ENCODE measurements at places on chromosomes 5 and 9.
A peak's percentile ranks its signal among the peaks of the same experiment; 100 is the strongest.

DNA sequence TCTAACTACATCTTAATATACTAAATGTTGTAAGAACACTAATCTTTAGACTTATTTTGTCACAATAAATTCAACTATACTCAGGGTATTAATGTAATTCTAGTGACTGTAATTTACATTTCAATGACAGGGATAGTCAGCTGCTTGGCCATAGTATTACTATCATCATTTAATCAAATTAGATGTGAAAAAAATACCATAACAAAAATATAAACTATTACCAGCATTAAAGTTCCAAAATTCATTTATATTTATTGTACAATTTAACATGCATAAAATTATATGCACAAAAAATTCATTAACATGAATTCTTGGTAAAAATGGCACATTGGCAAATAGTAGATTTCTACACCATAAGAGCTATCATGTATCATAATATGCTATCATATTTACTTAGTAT, 28.9 kb downstream of the FNIP1 start:
- DNase-seq = no peak

DNA sequence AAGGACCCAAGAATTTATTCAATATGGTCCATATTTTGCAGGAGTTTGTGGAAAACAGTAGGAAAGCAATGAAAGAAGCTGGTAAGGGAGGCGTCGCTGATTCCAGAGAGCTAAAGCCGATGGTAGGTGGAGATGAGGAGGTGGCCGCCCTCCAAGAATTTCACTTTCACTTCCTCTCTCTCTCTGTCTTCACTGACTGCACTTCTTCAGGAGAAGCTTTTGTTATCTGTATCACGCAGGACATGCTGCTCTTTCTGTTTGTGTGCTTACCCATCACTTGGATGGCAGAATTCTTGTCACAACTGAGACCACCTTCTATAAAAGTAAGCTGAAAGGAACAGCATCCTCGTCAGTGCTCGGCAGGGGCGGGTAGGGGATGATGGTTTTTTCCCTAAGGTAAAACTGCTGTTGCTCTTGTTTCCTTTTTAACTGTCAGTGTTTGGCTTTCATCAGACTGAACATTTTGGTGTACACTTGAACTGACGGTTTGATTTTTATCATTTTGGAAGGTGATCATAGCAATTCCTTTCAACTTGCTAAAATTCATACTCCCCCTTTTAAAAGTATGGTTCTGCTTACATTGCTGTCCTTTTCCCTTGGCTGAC, 62.4 kb upstream of the FSD1L start:
- no peak for DNase-seq

DNA sequence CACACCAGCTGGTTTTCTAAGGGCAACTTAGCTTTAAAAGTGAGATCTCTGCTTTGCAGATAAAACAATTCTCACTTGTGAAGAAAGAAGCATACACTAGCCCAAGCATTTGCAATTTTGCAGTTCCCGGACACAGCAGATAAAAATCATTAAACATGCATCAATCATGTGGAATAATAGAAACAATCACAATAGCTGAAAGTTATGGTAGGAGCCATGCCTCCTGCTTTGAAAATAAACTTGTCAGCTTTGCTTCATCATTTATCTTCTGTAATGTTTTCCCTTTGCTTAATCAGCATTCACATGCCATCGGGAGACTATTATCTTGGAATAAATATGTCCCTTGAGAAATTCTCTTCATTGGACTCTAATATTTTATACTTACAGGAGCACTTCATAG, 60.3 kb upstream of the DAB2 start:
- no peak for DNase-seq

- peak; percentile 75 for DNase-seq
These were observed 1.7 kb downstream of the FYB1 start for GRCh38 chr5:39217365-39218281.

- no peak for DNase-seq
These were observed 5.4 kb downstream of the NFIL3 start for GRCh38 chr9:91418215-91418610.

DNA sequence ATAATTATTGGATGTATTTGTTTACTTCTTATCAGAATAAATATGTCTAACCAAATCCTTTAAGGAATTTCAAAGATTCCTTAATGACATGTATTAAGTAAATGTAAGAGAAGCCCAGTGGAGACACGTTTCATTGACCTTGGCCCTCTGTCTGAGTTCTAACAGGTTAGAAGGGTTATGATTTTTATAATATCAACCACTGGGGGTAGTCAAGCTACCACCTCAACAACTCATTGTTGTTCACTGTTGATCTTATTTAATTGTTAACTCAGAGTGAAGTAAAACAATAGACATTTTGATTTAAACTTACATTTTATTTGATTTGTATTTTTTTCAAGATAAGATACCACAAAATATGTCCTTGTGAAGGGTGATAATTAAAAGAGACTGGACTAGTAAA, 499.2 kb upstream of the COX7C start:
- DNase-seq = peak; percentile 11

GRCh38 chr5:157961176-157961575, 102.2 kb upstream of the CLINT1 start:
- DNase-seq = no peak

DNA sequence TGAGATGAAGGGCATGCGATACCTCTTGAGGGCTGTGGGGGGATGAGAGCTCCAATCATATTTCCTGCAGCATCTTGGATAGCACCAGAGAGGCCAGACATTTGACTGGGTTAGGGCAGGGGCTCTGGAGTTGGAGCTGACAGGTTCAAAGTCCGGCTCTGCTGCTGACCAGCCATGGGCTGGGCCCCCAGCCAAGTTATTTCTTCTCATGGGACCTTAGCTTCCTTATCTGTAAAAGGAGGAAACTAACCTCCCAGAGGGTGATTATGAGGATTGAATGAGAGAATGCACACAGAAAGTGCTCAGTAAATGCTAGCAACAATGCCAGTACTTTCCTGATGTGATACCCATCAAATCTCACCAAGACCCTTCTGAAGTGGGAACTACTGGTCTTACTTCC, 65.2 kb upstream of the SLC25A51 start:
- no peak for DNase-seq

- DNase-seq = no peak
These were observed 181.6 kb downstream of the AP3B1 start for GRCh38 chr5:78112931-78113330.

DNA sequence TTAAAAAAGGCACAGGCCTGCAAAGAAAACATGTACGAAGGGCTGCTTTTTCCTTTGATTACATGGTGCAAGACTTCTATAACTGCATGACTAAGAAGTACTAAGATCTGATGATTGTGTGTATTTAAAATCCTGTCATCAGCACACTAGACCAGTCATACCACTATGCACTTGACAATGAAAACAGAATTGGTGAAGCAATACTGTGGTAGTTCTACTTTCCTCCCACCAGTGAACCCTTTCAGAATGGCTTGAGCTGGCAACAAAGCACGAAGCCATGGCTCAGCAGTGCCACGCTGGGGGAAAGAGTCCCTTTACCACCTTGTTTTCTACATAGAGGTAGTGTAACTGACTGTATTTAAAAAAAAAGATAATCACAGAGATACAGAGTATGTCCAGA, 49.0 kb upstream of the POU5F2 start:
- DNase-seq = no peak

GRCh38 chr9:72917892-72918509, 34.9 kb downstream of the ALDH1A1 start:
- no peak for DNase-seq

GRCh38 chr9:35814106-35814840, 569 bp downstream of the HINT2 start:
- peak; percentile 53 for DNase-seq

GRCh38 chr5:42612750-42613366, 143.8 kb upstream of the CCDC152 start:
- no peak for DNase-seq

GRCh38 chr9:83473488-83473971, 64.7 kb downstream of the FRMD3 start:
- no peak for DNase-seq

GRCh38 chr9:109251080-109251775, 69.6 kb downstream of the EPB41L4B start:
- no peak for DNase-seq

GRCh38 chr9:35627575-35627974, 9.4 kb upstream of the CD72 start:
- DNase-seq = no peak

DNA sequence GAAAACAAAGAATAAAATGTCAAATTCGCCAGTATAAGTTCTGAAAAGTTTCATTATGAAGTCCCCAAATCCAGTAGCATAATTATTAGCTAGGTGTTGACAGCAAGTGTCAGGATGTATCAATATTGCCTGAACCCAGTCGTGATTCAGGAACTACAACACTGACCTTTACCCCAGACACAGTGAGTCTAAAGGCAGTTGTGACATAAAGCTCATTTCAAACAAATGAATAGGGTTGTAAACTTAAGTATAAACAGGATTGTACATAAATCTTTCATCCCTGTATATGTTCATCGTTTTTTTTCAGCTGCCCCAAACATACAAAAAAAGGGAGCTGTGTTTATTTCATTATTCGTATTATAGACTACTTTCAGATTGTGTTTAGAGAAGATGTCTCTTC, 385.7 kb downstream of the PLK2 start:
- no peak for DNase-seq

DNA sequence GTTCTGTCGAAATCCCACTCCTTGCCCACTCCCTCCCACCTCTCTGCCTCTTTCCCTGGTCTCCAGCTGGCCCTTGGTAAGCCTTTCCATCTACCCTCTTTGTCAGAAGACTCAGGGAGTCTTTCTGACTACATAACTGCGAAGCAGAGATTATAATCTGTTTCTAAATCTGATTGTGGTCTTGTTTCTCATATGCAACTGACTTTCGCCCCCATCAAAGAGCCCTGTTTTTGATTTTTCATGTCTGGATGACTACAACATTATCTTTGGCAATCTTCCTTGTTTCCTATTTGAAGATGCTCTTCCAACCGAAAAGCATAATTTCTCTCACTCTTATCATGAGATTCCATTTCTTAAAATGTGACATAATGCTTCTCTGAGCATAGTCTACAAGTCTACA, 218.2 kb upstream of the ADAMTSL1 start:
- no peak for DNase-seq

DNA sequence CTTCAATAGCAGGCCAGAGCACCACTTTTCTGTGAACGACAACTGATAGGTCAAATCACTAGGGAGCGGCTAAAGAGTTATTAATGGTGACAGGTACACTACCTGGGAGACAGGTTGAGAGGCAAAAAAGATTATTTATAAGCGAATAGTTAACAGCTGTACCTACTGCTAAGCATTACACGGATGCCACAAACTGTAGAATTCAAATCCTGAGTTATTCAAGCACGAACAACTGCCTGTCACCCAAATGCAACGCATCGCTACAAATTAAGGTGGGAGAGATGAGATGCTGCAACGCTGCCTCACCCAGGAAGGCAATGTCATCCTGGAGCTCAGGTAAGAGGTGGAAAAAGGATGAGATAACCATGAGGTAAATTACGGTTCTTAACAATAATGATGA, 342.9 kb downstream of the BNC2 start:
- no peak for DNase-seq

GRCh38 chr9:77271023-77271690, 93.8 kb downstream of the VPS13A start:
- DNase-seq = no peak

DNA sequence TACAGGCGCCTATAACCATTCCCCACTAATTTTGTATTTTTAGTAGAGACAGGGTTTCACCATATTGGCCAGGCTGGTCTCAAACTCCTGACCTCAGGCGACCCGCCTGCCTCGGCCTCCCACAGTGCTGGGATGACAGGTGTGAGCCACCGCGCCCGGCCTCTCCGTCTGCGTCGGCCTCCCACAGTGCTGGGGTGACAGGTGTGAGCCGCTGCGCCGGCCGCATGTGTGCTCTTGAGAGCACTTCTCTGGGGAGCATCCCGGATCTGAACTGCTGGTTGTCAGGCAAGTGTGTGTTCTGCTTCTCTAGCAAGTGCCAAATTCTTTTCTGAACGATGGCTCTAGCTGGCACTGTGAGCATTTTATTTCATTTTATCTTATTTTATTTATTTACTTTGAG, 3.7 kb upstream of the ENTPD2 start:
- DNase-seq = no peak

- DNase-seq = no peak
These were observed 121.0 kb downstream of the AOPEP start for GRCh38 chr9:94847486-94847885.

DNA sequence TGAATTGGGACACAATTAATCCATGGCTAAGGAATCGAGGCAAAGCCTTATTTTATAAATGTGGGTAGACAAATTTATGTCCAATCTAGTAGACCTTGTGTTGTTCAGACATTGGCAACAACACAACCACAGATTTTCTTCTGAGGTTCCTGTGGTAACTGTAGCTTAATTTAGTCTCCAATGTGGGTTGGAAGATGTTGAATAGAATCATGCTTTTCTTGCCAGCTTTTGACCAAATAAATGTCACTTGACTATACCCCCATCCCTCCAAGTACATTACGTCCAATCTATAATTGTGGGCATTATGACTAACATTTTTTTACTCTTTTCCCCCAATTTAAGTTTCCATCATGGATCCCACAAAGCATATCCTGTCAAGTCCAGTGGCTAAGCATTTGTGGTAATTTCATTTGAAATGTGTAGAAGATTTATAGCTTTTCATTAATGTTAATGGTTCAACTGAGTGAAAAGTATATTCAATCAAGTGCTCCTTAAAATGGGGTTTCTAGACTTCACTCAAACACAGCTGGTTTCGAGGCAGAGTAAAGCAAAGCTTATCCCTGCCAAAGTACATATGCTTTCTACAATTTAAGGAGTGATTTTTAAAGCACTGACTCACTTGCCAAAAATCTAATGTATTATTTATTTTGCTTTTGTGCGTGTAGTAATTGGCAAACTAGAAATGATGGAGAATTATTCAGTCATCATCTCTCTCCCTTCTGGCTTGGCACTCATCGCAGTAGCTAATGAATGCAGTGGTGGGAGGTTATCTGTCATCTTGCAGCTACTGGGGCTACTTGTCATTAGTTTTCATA, 141.8 kb downstream of the FAM174A start:
- DNase-seq = no peak

GRCh38 chr5:107310181-107310580, 360.6 kb downstream of the EFNA5 start:
- DNase-seq = no peak

- DNase-seq = no peak
These were observed 51.9 kb upstream of the POU5F2 start for GRCh38 chr5:93793159-93793781.

- no peak for DNase-seq
These were observed 103.9 kb downstream of the SPOCK1 start for GRCh38 chr5:137395011-137395755.

DNA sequence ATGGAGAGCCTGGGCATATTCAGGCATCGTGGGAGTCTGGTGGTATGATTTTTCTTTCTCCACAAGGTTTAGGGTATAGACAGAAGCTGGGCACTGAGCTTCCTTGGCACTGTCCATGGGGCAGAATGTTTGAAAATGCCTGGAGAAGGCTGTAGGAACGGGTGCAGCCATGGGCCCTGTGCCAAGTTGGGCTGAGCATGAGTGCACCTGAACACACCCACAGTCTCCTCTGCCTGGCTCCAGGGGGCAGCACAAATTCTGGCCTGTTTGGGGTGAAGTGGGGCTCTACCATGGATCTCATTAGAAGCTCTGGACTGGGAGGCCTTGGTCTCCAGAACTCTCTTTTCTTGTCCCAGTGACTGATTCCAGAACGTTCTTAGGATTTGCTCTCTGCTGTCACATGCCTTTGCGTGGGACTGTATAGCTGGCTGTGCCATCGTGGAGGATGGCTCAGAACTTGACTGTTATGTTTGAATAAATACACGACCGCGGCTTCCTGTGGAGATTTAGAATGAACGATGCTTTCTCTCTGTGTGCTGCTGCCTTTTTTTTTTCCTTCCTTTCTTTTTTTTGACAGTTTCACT, 229.8 kb downstream of the FANCC start:
- no peak for DNase-seq

GRCh38 chr9:118170032-118170955, 466.1 kb downstream of the TLR4 start:
- DNase-seq = peak; percentile 45
